ENCODE measurements at places on chromosomes 4 and X.

GRCh38 chr4:182831376-182831775 is 85.8 kb downstream of the DCTD start:
- DNase-seq = no peak

DNA sequence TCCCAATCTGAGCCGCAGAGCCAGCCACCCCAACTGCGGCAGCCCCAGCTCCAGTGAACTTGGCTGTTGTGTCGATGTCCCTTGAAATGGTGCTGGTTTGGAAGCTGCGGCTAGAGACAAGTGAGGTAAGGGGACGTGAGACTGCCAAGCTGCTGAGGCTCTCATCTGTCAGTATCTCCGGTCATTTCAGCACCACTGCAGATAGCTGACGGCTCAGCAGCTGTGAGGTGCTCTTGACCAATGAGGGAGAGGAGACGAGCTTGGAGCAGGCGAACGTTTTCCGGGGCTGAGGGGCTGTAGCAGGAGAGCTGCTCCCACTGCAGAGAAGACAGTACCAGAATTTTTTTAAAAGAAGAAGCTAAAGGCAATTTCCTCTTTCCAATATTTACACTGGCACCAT is 175.5 kb upstream of the CASK start:
- DNase-seq = no peak

DNA sequence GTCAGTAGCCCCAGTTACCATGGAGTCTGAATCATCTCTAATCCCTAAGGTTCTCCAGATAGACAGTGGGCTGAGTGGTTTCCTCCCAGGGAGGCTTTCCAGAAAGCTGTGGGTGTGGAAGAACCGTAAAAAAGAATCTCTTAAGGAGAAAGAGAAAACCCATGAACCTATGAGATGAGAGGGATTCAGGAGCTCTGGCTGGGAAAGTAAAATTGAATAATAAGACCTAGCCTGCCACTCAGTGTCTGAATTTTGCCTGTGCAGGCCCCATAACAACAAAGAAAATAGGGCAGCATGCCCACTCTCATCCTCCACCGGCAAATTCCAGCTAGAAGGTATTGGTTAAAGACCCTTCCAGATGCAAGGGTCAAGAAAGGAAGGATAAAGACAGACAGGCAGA is 16.9 kb downstream of the AWAT2 start:
- no peak for DNase-seq

GRCh38 chr4:55125087-55125721 is at the start of gene KDR:
TSS of gene KDR (minus strand) at chr4:55125595. CDS start at chr4:55125293, 302 bp downstream.
- DNase-seq = no peak

DNA sequence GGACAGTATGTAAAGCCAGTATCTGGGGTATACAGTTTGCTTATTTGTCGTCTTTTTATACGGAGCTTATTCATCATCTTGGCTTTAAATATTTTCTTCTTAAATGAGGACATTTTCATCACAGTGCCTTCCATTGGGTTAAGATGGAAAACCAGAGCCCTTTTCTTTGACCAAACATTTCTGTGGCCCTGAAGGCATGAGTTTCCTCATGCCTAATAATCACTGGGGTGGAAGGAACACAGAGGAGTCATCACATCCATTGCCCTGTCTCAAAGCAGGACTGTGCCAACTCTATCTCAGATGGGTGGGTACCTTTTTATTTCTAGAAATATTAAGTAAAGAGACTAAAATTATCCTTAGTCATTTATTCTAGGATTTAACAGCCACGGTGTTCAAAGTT is 40.0 kb downstream of the CHRDL1 start:
- DNase-seq = no peak

GRCh38 chr4:93174598-93174997 is 654.0 kb upstream of the ATOH1 start:
- DNase-seq = no peak

GRCh38 chr4:146342600-146343192 is 128.4 kb downstream of the REELD1 start:
- DNase-seq = peak; percentile 52

GRCh38 chr4:17511950-17512795 is at the start of gene QDPR:
TSS of gene QDPR (minus strand) at chr4:17512090. CDS start at chr4:17512054, 36 bp downstream.
- peak; percentile 86 for DNase-seq

DNA sequence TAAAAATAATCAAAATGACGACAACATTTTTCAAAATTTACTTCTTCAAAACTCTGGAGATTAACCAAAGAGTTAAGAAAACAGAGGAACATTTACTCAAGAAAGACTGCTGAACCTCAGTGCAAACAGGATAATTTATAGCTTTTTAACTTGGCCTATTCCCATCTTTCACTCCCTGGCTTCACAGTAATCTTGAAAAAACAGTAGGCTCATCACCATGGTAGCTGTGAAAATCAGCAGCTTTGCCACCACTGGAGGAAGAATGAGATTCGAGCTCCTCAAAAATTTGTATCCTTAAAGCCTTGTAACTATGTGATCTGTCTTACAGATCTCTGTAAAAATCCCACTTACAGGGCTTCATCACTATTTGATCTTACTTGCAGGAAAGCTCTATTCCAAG is 447.7 kb upstream of the CTSO start:
- no peak for DNase-seq

DNA sequence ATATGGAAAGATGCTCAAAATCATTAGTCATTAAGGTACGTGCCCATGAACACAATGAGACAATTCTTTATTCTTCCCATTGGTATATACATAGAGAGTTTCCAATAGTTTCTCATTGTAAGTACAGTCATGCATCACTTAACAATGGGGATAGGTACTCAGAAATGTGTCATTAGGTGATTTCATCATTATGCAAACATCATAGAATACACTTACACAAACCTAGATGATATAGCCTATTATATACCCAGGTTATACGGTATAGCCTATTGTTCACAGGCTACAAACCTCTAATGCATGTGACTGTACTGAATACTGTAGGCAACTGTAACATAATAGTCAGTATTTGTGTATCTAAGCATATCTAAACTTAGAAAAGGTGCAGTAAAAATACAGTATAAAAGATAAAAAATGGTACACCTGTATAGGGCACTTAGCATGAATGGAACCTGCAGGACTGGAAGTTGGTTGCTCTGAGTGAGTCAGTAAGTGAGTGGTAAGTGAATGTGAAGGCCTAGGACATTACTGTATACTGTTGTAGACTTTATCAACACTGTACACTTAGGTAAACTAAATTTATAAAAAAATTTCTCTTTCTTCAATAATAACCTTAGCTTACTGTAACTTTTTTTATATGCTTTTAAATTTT is 49.6 kb downstream of the KLHL13 start:
- DNase-seq = no peak

DNA sequence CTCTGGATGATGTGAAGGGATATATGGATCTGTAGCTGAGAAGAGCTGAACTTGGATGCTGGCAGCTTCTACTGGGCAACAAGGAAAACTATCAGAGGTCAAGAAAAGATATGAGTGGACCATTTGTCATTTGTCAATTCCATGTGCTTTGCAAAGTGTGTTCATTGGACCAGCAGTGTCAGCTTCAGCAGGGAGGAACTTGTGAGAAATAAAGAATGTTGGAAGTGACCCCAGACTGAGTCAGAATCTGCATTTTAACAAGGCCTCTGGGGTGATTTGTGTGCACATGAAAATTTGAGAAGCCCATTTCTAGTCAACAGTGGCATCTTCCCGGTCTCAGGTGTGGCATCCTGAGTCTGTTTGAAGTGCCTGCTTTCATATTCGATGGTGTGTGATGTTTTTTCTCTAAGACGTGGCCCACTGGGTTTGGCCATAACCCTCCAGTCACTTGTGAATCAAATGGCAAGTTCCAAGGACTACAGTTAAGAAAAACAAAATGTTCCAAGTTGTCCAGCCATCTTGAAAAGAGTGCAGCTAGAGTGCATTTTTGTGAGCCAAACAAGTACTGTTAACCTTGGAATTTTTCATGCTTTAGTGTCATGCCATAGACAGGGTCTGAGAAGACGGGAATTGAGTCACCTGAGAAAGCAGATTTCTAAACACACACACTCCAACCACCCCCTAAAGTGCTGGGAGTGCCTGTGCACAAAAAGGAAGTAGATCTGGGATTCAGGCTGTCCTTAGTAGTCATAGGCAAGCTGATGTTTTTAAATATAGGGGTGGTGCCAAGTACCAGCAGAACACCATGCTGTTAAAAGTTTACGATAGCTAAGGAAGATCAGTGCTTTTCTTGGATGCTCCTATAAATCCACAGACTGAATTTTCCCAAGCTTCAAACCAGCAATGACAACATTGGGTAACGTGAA is 26.4 kb downstream of the GPM6B start:
- DNase-seq = no peak

DNA sequence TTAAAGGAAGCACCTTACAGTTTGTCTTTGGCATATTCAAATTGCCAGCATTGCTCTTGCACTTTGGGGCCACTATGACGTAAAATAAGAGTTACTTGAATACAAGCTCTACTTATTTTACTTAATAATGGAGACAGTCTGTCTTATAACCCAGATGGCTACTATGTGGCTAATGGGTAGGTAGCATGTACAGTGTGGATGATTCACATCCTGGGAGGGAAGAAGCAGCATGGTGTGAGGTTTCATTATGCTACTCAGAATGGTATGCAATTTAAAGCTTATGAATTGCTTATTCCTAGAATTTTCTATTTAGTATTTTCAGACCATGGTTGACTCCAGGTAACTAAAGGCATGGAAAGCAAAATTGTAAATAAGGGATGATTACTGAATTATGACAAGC is 761.8 kb upstream of the ATOH1 start:
- DNase-seq = no peak

DNA sequence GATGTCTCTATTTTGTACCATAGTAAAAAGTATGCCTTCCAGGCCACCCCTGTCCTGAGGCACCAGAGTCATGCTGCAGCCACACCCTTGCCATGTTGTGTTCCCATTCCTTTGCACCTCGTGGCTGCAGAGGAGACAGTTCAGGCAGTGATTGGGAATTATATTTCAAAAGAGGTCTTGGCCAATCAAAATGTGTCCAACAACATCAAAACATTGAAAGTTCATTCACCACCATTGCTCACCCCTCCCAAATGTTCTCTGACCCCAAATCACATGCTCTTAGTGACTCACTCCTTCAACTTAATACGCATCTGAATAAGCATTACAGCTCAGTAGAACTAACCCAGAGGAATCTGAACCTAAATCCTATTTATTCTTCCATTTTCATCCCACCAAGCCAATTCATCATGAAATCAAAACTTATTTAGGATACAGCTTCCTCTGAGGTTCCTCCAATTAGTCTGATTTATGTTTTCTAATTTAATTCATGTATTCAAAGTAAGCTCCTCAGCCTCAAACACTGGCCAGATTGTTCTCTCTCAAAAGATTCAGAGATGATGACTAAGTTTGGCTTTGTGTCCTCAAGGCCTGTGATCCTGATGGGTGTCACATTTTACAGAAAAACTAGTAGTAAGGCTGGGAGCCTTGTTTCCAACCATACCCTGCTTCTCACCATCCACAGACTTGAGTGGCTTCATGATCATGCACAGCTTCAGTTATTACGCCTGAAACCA is 323.2 kb upstream of the INTU start:
- no peak for DNase-seq

- DNase-seq = no peak
Measured at GRCh38 chrX:136480383-136480782, 7.4 kb upstream of the BRS3 start.

DNA sequence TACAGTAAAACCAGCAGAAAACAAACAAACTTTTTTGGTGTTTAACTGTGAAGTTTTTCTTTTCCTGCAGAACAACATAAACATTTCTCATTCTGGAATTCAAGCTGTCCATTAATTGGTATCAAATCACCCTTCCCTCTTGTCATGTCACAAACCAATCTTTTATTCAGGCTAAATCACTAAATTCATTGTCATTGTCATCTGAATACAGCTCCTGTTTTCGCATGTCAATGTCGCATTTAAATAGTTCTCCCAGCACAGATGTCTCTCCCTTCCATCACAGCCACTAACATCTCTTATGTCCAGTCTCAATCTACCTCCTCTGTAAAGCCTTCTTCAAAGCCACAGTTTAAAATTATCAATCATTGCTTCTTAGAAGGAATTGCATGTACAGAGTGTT is 192.1 kb upstream of the PCDH10 start:
- DNase-seq = no peak

DNA sequence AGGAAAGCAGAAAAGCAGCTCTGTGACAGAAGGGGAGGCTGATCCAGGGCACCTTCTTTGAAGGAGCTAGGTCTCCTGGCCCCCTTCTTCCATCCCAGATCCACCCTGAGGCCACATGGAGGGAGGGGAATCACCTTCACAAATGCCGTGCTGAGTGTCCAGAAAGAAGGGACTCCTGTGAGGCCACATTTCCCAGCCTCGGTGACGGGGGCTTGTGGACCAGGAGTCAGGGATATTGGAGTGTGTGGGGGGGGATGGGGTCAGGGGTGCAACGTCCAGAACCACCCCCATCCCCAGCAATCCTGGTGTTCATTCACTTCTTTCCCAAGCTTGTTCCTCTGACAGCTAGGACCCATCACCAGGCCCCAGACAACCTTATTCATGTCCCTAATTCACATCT is 4.7 kb downstream of the TIMM17B start:
- no peak for DNase-seq

DNA sequence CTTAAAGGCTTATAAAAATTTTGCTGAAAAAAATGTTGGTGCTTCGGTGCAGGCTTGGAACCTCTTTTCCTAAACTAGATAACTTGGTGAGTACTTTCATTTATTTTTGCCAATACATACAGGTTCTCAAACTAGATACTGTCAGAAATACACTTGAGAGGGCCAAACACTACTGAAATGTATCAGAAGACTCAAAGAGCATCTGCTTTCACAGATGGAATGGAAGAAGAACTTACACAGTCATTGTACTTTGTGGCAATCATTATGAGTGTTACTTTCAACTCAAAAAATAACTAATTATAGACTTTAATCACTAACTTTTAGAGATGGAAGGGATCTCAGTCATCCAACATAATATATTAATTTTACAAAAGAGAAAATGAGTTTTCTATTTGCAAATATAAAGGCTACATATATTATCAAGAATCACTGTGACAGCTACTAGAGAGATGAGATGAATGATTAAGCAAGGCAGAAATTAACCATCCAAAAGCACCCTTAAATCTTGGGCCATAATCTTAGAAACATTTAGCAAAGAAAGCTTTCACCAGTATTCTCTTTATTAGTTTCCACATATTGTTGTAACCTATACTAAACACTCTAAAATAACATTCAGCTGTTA is 1.0 kb downstream of the ENAM start:
- DNase-seq = no peak

DNA sequence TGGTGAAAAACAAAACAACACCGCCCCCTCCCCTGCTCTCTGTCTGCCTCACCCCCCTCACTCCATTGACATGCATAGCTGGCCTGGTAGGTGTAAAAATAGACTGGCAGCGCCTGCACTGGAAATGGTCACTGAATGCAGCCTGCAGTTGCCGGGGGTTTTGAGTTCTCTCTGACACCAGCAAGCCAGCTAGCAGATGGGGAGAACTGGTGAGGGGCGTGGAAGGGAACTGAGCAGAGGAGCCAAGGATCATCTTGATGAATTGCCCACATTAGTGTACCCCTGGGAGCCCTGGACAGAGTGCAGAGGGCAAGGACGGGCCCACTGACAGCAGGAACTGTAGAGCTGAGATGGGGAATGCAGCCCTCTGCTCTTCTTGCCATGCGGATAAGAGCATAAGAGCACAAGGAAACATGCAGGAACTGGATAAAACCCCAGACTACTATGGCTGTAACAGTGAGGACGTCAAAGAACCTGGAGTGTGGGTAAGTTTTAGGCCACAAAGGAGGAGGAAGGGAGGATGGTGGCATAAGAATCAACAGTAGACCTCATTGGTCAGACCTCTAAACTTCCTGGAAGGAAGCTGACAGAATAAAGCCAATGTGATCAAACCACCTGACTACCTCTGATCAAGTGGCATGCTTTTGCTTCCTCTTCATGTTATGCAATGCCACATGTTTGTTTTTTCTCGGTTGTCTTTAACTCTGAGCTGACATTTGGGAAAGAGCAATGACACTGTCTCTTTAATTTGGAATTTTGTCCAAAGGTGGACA is 96.3 kb downstream of the ANK2 start:
- DNase-seq = no peak

Data from LoVo (cell line).